ENCODE measurements at places on chromosomes 13 and 19.

GRCh38 chr13:70502944-70503343, 394.7 kb upstream of the KLHL1 start:
- no peak for DNase-seq

GRCh38 chr13:76708138-76708688, 178.0 kb downstream of the KCTD12 start:
- no peak for DNase-seq

GRCh38 chr13:75489502-75490263, 7.7 kb upstream of the TBC1D4 start:
- peak; percentile 45 for DNase-seq

GRCh38 chr13:52053460-52053859, 29.0 kb downstream of the UTP14C start:
- no peak for DNase-seq

GRCh38 chr19:10078329-10078728, 7.8 kb upstream of the SHFL start:
- DNase-seq = no peak

DNA sequence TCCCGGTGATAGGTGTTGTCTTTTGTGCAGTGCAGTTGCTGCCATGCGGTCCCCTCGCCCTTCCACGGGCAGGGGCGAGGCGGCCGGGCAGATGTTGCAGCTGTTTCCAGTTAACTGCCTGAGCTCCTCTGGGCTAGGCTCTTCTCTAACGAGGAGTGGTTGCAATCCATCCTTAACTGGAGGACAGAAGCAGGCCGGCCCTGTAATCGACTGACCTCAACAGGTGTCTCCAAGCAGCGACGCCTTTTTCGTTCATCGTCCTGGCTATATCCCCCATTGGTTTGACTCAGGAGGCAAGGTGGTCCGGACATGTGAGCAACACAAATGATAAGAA, 1.9 kb upstream of the TSC22D1 start:
- DNase-seq = no peak

GRCh38 chr13:64936879-64937278, 2293.3 kb downstream of the PCDH9 start:
- no peak for DNase-seq

- no peak for DNase-seq
Measured at GRCh38 chr13:99750951-99751350, 220.6 kb downstream of the ZIC5 start.

DNA sequence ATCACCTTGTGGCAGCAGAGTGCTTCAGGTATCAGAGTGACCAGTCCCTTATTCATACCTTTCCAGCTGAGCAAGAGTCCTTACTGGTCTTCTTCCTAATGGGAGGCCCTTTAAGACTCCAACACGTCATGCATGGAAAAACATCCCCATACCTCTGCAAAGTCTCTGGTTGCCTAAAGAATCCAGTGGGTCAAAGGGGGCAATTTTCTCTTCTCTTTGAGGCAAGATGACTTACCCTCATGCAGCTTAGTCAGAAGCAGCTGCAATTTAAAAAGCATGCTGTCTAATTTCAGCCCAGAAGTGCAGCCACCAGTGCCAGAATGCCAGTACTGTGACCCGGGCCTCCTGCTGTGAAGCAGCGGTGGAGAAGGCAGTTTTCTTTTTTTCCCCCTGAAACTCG, 18.7 kb downstream of the PPP5C start:
- DNase-seq = no peak

DNA sequence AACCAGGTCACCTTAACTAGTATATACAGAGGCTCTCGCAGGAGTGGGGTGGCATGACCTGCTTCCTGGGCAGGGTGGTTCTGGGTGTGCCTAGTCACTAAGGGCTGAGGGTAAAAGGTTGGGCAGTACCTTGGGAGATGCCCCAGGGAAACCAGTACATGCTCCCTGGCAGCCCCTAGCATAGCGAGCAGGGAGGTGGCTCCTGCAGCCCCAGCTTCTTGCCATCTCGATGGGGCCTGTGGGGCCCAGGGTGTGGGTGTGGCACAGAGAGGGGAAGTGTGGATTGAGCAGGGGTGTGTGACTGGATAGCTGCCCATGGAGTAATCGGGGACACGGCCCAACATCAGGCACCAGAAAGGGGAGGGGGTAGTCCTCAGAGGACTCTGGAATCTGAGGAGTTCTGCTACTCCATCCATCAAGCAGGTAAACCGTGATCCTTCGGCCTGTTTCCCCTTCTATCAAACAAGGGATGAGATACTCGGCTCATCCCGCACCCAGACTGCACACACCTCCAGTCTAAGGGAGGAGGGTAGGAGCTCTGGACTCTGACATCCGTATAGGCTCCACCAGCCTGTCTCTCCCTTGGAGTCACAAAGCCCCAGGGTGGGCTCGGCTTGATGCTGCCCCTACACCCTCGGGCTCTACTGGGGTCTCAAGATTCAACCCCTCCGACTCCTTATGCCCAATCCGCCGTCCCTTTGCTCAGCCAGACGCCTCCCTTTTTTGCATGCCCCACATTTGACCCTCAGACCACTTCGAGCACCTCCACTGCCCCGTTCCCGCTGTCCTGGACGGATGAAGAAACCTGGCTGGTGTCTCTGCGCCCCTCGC, 1.1 kb downstream of the ZBTB45 start:
- no peak for DNase-seq

DNA sequence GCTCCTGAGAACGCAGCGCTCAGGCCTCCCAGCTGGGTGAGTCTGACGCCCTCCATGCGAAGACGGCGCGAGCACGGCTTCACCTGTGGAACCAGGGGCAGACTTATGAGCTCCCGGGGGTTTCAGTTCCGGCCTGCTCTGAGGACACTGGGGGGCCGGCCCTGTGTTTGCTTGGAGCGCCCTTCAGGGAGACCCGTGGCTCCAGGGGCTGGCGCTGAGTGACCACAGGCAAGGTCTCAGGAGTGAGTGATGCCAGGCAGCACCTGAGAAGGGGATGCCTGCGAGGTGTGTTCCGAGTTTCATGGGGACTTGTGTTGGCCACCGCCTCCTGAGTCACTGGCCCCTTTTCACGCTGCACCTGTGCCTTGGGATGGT, 4.5 kb downstream of the MCF2L start:
- no peak for DNase-seq

DNA sequence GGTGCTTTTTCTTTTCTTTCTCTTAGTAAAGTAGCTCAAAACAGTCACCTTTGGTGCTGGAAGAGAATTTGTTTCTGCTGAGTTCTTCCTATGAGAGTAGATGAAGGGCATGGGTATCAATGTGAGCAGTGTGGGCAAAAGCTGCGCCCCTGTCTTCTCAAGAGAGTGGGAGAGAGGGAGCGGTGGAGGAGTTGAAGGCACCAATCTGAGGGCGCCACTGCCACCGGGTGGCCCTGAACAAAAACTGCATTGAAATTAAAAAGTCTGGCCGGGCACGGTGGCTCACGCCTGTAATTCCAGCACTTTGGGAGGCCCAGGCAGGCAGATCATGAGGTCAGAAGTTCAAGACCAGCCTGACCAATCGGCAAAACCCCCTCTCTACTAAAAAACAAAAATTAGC, 28.7 kb upstream of the EPHX3 start:
- DNase-seq = no peak

GRCh38 chr19:13037161-13037560, 41.9 kb downstream of the NFIX start:
- DNase-seq = no peak

DNA sequence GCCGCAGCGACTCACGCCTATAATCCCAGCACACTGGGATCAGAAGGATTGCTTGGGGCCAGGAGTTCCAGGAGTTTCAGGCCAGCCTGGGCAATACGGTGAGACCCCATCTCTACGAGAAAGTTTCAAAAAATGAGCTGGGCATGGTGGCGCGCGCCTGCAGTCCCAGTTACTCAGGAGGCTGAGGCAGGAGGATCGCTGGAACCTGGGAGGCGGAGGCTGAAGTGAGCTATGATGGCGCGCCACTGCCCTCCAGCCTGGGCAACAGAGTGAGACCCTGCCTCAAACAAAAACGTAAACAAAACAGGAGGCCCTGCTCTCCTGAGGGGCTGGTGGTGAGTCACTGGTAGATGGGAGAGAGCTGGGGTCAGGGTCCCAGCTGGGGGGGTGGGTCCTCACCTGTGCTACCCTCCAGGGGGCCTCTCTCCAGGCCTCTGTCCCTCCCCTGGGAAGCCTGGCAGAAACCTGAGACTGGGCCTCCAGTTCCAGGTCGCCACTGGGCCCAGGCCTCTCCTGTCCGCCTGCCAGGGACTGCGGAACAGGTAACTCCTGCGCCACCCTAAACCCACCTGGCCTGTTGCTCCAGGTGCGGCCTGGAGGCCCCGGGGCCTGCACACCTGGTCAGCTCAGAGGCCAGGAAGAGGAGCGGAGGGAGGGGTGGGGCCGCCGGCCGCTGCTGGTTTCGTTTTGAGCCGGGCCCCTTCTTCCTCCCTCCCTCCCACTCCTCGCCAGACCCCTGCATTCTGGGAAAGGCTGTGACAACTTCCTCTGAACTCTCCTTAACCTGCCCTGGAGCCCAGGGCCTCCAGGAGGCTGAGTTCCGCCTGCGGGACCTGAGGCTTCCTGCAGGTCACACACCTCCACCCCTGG, 17.2 kb upstream of the ZBTB7A start:
- no peak for DNase-seq

GRCh38 chr13:113754242-113754641, 4.8 kb upstream of the TMEM255B start:
- DNase-seq = no peak

GRCh38 chr13:32748305-32748704, 162.1 kb downstream of the PDS5B start:
- no peak for DNase-seq

DNA sequence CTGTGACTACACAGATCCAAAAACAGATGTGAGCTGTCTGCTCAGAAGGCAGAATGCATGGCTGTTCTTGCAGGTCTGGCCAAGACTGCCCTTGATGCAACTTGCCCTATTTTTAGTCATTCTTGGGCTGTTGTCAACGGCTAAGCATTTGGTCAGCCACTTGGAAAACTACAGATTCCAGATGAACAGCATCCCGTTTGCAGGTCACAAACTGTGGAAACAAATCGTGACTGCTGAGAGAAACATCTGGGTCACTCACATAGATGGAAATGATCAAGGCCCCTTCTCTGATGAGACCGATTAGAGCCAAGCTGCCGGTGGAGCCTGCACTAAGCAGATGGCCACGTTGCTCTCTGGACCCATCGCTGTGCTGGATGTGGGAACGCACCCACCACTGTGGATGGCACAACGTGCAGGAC, 15.4 kb upstream of the METTL21C start:
- peak; percentile 81 for DNase-seq

GRCh38 chr19:518598-519231, 11.4 kb downstream of the TPGS1 start:
- no peak for DNase-seq

DNA sequence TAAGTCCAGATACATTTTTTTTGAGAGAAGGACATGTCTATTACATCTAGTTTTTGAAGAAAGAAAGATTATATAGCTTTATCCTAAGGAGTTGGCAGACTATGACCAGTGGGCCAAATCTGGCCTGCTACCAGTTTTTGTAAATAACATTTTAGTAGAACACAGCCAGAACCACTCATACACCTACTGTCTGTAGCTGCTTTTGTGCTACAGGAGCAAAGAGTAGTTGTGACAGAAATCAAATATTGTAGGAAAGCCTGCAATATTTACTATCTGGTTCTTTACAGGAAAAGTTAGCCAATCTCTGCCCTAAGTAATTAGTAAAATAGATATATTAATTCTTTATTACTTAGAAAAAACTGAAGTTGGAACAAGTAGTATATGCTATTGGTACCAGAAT, 17.2 kb downstream of the TDRD3 start:
- DNase-seq = no peak

DNA sequence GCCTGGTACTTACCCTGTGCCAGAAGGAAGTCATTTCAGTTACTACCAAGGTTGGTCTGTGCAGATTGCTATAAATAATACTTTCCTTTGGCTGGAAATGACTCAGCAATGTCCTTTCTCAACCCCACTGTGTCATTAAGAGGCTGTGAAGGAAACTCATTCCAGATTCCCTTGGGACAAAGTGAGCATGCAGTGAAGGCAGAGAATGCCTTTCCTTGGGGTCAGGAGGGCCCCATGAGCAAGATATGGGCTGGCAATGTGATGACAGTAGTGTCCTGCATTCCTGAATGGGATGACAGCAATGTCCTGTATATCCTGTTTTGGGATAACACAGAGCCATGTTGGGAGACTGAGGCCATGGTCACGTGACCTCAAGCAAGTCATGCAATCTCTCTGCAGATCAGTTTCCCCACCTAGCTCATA, 213.1 kb upstream of the TMTC4 start:
- peak; percentile 41 for DNase-seq

DNA sequence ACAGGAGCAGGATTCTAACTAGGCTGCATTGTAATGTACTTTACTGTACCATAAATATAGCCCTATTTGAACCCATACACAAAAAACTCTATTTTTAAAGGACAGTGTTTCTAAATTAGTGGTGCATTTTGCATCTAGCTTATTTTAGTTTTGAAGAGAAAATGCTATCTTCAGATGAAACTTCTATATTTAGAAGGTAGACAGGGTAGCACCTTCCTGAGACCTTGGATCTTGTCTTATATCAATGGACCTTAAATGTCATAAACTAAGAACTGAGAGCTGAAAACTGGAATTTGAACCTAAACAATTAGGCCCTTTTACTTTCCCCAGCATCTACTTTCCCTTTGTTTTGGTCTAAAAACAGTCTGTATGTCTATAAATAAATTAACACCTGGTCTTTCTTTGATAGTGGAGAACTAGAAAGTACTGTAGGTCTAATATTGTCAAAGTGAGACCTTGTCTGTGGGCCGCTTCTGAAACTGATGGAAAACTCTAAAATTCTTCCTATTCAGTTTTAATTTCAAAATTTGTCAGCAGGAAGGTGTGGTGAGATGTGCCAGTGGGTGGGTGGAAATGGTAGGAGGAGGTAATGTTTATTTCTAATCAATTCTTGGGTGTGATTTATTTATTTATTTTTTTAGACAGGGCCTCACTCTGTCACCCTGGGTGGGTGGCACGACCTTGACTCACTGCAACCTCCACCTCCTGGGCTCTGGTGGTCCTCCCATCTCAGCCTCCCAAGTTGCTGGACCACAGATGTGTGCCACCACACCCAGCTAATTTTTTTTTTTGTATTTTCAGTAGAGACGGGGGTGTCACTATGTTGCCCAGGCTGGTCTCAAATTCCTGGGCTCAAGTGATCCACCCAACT, 10.1 kb downstream of the COG3 start:
- no peak for DNase-seq

GRCh38 chr13:66159511-66159910, 1070.6 kb downstream of the PCDH9 start:
- DNase-seq = no peak

- DNase-seq = no peak
Measured at GRCh38 chr19:2490659-2491058, 14.7 kb downstream of the GADD45B start.

- no peak for DNase-seq
Measured at GRCh38 chr19:35746087-35746462, 624 bp downstream of the PSENEN start.

Data from BJ (cell line).